BJ (cell line): ENCODE measurements at places on chromosomes 3 and 15. TPM values are rescaled to one million over a fixed set of nuclear protein-coding genes. Genes with fewer than 3 reads are reported as not detected.

The PATL2 gene
- polyA plus RNA-seq = 0.09 and 0.12 TPM in 2 replicates

- no peak for DNase-seq
Observed at GRCh38 chr3:112894258-112894657, 47.6 kb upstream of the CD200R1L start.

- DNase-seq = no peak
Observed at GRCh38 chr15:40787344-40787841, 17.6 kb downstream of the C15orf62 start.

DNA sequence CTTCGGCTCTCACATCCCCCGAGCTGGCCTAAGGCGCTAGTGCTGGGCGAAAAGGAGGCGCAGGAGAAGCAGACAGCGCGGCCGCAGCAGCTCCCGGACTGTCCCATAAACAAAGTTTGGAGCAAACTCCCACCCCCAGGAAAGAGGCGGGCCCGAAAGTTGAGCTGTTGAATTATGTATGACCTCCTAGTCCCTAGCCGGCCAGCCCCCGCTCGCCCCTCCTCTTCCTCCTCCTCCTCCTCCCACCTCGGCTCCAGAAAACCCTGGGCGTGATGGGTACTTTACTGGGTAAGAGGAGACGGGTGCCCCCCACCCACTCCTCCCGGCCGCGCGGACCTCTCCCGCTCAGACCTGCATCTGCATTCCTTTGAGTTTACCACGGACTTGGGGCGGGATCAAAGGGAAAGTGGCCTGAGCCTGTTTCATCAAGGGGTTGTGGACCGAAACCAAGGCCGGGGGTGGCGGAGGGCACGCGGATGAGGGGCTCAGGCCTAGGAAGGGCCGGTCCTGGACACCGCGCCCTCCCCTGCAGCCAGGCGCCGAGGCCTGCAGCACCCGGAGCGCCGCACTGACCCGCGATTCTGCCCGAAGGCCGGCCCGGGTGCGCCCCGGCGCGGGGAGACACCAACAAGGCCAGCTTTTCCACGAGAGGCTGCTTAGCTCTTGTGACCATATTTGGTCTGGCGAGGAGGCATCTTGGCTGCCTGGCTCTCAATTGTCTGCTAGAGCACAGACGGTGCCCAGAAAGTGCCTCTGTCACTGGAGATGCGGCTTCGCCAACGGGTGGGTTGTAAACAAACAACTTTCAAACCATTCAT lies at the start of gene WWTR1:
Gene WWTR1 (minus strand): TSS at position 100 of the 818 bp plus-strand sequence. CDS start 719 bp downstream, outside the sequence.
- peak; percentile 76 for DNase-seq

- DNase-seq = no peak
Observed at GRCh38 chr3:19485267-19485666, 337.0 kb downstream of the KCNH8 start.

DNA sequence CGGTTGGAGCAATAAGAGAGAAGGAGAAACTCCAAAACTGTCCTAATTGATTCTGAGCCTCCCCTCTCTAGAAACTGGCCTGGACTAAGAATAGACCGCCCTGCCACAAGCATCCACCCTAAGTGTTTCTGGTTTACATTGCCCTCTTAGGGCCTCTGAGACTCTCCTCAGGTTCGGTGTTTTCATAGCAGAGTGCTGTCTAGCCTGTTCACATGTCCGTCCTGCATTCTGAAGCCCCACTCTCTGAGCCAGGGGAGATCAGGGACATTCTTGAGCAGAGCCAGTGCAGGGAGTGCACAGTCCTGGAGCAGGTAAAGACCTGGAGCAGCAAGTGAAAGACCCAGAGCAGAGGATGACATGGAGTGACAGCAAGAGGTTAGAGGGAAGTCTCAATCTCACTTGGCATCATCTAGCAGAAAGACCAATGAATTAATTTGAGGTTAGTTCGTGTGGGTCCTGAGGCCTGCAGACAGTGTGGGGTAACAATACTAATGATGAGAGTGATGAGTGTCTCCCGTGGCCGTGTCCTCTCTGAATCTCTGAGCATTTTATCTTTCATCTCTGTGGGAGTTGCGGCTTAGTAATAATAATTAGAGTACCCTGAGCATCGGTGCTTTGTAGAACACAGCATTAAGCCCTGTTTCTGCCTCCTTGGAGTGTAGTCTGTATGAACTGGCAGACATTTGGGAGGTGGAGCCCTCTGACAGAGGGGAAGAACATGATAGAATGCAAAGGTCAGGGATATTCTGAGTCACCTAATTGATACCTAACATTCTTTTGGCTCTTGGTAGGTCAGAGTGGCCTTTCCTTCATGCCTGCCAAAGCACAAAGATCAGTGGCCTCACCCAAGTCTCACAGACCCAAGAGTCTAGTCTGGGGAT lies 24.6 kb downstream of the MAPKBP1 start:
- DNase-seq = no peak

DNA sequence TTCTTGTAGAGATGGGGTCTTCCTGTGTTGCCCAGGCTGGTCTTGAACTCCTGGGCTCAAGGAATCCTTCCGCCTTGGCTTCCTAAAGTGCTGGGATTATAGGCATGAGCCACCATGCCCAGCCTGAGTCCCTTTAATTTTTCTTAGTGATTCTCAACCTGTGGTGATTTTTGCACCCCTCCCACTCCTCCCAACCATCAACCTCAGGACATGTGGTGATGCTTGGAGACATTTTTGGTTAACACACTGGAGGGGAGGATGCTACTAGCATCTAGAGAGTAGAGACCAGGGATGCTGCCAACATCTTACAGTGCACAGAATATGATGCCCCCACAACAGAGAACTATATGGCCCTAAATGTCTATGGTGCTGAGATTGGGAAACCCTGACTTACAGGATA lies 83.0 kb upstream of the LMOD3 start:
- no peak for DNase-seq

DNA sequence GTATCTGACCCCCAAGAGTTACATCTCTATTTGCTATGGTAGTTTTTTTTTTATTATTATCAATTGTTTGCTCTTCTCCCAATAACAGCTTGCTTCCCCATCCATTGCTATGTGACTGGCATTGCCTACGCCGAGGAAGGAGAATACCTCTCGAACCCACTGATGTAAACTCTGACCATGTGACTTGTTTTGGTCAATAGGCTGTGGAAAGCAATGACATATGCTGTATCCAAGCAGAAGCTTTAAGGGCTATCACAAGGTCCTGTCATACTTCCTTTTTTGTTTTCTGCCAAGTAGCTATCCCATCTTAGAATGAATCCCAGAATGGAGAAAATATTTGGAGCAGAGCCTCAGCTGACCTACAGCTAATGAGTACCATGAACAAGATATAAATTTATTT lies 111.0 kb upstream of the FRMD4B start:
- DNase-seq = no peak
